Activated CD8-positive, alpha-beta memory T cell treated with anti-CD3 and anti-CD28 coated beads for 1 hour (primary cell): ENCODE measurements at places on chromosomes 11 and 22.

GRCh38 chr22:39967103-39967829 lies 7.1 kb downstream of the TMA7B start:
- no peak for DNase-seq

DNA sequence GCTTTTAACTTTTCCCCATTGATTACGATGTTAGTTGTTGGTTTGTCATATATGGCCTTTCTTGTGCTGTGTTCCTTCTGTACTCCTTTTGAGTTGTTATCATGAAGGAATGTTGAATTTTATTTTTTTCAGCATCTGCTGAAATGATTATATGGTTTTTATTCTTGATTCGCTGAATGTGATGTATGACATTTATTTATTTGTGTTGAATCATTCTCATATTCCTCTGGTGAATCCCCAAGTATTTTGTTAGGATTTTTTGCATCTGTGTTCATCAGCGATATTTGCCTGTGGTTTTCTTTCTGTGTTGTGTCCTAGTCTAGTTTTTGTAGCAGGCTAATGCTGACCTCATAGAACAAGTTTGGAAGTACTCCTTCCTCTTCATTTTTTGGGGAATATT lies 78.2 kb downstream of the GGT1 start:
- DNase-seq, result no peak

GRCh38 chr11:112179601-112180000 lies 4.3 kb downstream of the BCO2 start:
- DNase-seq, result no peak

GRCh38 chr11:13429836-13430235 lies 33.2 kb downstream of the BTBD10 start:
- no peak for DNase-seq

GRCh38 chr11:64971421-64972233 lies at the start of gene MAJIN:
MAJIN (minus strand) TSS chr11:64972108; CDS start chr11:64959405, 12,703 bp downstream.
- peak; percentile 61 for DNase-seq

DNA sequence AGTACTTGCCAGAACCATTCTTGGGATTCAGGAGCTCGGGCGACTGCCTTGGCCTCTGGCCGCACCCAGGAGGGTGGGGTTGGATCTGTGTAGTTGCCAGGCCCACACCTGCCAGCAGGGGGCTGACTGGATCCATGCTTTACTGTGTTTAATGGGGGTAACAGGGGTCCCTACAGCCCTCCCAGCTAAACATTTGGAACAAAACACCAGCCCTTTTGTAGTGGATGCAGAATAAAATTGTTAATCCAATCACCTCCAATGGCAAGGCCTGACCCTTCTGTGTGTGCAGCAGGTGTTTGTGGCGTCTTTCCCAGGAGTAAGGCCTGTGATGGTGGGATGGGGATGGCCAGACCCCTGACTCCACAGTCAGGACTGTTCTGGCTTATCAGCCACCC lies 22.5 kb downstream of the SUN2 start:
- DNase-seq, result no peak

DNA sequence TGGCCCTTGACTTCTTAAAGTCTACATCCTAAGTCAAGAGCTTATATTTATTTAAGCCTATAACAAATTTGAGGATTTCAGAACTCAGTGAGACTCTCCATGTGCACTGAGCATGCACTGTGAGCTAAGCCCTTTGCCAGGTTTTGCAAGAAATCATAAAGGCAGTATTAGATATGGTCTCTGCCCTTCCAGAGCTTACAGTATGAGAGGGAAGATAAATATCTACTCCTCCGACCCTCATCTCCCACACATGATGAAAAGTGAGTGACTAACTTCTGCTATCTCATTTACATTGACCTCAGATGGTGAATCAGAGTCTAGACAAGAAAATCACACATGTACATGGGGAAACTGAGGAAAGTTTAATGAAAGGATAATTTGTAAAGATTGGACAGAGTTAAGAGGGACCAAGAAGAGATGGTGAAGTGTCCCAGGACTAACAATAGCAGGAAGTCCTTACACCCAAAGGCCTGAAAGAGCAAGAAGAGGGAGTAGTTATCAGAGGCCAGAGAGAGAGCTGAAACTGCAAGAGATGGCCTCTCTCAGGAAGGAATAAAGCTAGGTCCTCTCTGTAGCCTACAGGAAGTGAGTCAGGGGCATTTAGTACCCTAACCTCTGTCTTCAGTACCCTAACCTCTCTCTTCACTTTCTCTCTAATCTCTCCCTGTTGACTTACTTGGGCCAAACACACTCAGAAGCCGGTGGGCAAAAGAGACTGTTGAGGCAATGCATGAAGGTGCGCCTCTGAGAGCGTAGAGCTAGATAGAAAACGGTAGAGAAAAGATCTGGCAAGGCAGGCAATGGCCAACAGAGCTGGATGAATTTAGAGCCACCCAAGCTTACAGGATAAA lies 23.0 kb upstream of the BLID start:
- DNase-seq, result no peak

DNA sequence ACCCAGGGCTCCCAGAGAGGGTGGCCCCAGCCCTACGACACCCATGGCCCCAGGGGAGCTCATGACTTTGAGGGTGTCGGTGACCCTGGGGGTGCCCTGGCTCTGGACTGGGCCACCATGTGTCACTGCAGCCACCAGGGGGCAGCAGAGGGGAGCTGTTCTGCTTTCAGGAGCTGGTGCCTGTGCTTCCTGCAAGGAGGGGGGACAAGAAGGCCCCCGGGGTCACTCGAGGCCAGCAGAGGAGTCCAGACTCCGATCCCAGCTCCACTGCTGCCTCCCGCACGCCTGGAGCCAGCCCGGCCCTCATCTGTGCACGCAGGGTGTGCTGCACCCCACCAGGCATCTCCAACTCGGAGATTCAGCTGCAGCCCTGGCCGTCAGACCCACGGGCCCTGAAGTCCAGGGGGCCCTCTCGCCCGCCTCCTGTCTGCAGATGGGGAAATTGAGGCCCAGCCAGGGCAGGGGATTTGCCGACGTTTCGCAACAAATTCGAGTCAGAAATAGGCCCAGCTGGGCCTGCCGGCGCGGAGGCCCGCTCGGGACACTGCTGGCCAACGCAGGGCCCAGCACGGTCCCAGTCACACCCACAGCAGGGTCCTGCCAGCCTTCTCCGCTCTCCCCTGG lies 29.5 kb upstream of the WNT7B start:
- DNase-seq, result peak; percentile 88

DNA sequence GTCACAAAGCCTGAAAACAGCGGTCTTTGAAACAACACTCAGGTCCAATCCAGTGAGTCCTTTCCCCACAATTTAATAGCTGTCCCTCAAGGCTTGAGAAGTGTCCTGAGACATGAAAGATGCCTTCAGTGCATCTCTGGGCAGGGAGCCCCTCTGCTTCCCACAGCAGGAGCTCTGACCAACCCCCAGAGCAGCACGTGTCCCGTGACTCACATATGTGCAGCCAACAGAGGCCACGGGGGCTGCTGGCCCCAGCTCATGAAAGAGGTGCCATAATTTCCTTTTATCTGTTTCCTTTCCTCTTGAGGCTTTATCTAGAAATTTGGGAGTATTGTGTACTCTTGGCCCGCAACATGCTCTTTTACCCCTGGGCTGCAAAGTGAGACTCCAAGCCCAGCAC lies 33.2 kb upstream of the LMO1 start:
- no peak for DNase-seq

DNA sequence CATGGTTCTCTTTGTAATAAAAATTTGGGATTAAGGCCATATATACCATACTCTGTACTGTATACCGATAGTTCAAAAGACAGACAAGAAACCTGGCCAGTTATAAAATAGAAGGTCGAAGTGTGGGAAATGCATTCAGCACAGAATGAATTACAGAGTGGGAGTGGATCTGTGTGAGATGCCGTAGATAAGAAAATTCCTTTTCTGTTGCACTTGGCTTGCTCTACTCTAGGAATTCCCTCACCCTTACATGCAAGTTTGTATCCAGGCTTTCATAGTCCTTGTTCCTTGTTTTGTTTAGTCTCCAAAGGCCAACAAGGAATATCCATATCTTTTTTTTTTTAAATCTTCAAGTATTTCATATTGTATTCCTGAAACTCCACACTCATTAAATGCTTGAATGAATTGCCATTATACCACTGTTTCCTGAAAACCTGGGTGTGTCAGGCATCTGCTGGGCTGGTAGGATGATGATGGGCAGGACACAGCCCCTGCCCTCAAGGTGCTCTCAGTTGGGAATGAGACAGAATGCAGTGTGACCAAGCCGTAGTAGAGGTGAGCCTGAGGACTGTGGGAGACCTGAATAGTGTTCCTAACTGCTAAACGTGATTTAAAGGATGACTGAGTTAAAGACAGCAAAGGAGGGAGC lies 53.5 kb downstream of the TEAD1 start:
- no peak for DNase-seq

DNA sequence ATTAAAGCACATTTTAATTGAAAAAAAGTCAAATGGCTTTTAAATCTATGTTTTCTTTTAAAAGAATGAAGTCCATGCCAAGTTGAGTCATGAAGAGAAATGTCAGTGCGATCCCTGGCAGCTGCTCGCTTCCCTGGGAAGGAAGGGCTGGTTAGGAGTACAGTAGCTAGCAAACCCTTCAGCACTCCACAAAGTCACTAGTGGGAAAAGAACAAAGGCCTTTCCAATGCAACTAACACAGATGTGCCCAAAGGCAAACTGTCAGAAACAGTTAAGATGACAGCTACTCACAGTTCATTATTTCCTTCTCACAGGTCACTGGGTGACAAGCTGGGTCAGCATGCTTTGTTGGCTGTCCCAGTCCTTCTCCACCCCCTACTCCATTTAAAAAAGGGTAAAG lies 308.7 kb downstream of the DCDC1 start:
- DNase-seq, result no peak

DNA sequence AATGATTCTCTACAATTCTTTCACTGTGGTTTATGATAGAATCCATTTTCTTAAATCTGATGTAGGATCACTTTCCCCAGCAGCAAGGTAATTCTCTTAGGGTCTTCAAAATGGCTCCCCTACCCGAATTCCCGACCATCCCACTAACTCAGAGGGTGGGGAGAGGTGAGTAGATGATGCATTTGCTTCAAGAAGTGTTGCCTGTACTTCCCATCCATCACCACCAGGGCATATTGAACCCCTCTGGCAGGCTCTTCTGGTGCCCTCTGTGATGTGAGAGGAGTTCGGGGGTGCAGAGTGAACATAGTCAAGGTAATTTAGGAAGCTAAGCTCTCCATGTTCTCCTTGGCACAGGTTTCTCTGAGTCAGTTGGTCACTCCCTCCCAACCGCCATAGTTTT lies 52.3 kb downstream of the ZNRF3 start:
- DNase-seq, result no peak

GRCh38 chr22:49404020-49404419 lies 423.7 kb downstream of the BRD1 start:
- DNase-seq, result no peak

- DNase-seq, result peak; percentile 38
Observed at GRCh38 chr11:78203184-78203583, 14.5 kb downstream of the USP35 start.

- no peak for DNase-seq
Observed at GRCh38 chr22:43129426-43130425, 13.5 kb downstream of the MCAT start.

DNA sequence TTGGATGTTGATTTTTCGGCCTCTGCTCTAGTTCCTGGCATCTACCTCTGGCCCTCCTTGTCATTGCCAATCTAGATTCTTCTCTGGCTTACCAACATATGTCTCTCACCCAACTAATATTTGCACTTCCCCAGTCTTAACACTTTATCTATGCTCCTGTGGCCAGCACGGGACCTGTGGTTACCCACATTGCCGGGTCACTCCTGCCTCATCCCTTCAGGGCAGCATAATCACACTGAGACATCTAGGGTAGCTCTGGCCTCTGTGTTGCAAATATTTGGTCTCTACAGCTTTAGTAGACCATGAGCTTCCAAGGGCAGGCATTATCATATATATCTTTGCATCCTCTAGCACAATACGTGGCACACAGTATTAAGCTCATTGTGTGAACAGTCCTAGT lies 182.0 kb upstream of the ARHGAP20 start:
- DNase-seq, result no peak

- no peak for DNase-seq
Observed at GRCh38 chr22:29690476-29690875, 29.3 kb upstream of the CABP7 start.

GRCh38 chr11:120021391-120021953 lies 116.4 kb downstream of the TRIM29 start:
- no peak for DNase-seq
